ENCODE measurements at places on chromosomes 11 and 22.

DNA sequence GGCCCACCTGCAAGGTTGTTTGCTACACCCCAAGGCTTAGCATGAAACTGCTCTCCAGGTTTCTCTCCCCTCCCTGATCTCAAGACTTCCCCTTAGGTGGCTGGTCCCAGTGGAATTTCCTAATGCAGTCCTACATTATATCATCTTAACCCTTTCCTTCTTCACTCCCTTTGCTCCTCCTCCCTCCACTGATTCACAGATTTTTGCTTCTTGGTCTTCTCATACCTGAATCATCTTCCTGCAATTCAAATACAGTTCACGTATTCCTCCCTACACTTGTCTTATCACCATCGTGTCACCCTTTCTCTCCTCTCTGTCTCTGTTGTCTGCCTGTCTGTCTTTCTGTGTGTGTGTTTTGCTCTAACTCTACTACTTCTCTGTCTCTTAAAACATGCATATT, 17.0 kb downstream of the MMP10 start:
- no peak for DNase-seq

- no peak for DNase-seq
Measured at GRCh38 chr11:80241766-80242165, 800.9 kb upstream of the TENM4 start.

- DNase-seq = no peak
Measured at GRCh38 chr11:76742902-76743301, 40.3 kb upstream of the TSKU start.

DNA sequence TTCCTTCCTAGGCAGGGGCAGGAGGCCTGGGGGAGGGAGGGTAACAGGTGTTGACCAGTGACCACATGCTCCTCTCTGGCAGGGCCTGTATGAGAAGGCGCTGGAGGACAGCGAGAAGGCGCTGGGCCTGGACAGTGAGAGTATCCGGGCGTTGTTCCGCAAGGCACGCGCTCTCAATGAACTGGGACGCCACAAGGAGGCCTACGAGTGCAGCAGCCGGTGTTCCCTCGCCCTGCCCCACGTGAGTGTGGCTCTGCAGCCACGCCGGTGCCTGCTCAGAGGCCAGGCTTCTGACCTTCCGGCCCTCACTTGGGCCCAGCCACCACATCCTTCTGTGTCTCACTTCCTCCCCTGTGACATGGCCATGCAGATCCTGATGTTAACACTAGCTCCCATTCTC, 25.8 kb downstream of the ZC3H7B start:
- no peak for DNase-seq

DNA sequence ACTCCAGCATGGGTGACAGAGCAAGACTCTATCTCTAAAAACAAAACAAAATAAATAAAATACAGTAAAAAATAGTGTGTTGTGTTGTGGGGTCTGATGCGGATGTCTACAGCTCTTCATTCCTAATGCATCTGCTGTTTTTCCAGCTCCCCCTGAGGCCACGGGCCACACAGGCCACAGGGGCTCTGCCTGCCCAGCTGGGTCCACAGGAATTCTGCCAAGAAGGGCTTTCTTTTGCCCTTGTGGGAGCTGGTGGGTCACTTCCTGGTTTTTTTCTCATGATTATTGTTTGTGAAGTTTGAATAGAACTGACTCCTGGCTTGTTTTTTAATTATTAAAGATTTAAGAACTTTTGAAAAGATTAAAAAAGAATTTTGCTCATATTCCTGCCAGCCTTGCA, 67.4 kb upstream of the CLDN5 start:
- no peak for DNase-seq

DNA sequence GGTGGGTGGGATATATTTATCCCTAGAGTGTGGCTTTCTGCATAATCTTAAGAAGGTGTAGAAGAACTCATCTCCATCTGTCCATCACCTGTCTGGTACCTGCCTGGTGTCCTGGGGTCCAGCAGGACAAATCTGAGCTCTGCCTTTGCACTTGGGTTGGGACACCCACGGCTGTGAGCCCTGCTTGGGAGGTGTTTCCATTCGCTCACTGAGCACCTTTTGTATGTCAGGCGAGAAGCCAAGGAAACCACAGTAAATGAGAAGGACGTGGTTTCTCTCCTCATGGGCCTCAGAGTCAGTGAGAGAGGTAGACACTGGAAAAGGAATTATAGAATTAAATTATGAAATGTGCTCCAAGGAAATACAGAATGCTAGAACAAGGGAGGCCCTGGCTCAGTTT, 555.9 kb downstream of the MIAT start:
- no peak for DNase-seq
